Panc1 (cell line): ENCODE measurements at places on chromosomes 11 and 22.

DNA sequence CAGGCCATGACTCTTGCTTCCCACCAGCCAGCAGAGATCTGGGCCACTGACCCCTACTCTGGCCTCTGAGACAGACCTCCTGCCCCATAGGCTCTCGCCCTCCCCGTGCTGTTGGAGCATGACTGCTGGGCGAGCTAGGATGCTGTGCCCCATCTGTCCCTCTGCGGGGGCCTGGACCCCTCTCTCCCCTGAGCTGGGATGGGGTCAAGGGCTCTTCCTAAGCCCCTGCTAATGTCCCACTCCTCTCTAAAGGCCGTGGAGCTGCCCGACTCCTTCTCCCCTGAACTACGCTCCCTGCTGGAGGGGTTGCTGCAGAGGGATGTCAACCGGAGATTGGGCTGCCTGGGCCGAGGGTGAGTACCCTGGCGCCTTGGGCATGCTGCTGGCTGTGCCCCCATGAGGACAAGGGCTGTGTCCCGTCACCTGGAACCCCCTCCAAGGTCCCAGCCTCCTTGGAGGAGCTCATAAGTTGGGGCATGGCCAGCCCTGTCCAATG is 6.2 kb upstream of the ANKRD13D start:
- no peak for DNase-seq

DNA sequence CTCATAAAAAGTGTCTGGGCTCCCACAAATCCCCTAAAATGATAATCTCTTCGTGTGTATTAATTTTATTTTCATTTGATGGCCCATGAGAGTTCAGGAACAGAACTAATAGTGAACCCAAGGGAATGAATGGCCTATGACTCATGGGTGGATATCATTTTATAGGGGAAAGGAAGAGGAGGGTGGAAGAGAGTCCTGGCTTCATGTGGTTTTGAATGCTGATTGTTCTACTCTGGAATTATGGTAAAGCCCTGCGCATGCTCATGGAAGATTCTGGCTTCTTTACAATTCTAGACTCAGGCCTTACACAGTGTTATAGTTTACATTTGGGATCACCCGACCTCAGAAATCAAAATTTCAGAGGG is 35.2 kb downstream of the MAML2 start:
- peak; percentile 84 for DNase-seq

- DNase-seq, result no peak
Observed at GRCh38 chr22:28609921-28610320, 69.7 kb downstream of the TTC28 start.

DNA sequence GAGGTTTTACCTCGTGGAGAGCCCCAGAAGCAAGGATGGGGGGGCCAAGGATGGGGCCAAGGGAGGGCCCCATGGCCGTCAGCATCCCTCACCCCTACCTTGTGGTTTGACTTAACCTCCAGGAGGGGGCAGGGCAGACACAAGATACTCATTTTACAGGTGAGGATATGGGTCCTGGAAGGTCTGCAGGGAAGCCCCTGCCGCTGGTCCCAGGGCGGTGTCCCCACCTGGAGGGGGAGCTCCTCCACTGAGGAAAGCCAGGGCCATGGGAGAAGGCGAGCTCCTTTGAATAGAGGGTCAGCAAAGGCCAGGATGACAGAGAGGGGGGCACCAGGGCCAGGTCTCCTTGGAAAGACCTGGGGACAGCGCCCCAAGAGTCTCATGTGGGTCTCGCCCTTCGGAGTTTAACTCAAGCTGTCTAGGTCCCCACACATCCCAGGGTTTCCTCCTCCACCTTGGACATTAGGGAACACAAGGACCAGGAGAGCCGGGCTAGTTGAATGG is 5.9 kb upstream of the ADORA2A start:
- DNase-seq, result no peak

DNA sequence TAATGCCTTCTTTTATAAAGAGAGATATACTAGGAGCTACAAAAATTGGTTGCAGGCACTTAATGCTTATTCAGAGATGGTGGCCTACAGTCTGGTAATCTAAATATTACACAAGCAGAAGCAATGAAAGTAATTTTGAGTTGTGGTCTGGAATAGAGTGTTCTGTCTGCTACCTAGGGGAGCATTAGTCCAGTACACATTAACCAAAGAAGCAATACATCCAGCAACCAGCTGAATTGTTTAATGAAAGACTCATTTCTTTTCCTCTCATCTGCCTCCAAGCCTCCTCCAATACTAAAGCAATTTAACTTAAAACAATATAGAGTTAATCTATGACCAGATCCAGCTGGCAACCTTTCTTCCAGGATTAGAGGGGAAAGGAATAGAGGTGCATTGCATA is 877.1 kb upstream of the CNTN5 start:
- DNase-seq, result no peak

DNA sequence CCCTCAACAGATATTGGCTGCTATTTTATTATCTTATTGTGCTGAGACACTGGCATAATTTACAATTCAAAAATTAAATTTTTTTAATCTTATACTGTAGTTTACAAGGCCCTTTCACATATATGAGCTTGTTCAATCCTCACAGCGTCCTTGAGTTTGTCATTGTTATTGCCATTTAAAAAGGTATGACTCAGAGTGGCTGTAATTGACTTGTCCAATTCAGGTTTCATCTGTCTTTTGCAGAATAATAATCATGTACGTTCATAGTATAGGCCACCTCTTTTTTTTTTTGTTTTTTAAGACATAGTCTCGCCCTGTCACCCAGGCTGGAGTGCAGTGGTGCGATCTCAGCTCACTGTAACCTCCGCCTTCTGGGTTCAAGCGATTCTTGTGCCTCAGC is 11.5 kb downstream of the PTPRJ start:
- no peak for DNase-seq

- no peak for DNase-seq
Observed at GRCh38 chr11:17673951-17674350, 45.4 kb upstream of the MYOD1 start.

GRCh38 chr22:22316589-22316988 is 72.0 kb downstream of the VPREB1 start:
- no peak for DNase-seq

DNA sequence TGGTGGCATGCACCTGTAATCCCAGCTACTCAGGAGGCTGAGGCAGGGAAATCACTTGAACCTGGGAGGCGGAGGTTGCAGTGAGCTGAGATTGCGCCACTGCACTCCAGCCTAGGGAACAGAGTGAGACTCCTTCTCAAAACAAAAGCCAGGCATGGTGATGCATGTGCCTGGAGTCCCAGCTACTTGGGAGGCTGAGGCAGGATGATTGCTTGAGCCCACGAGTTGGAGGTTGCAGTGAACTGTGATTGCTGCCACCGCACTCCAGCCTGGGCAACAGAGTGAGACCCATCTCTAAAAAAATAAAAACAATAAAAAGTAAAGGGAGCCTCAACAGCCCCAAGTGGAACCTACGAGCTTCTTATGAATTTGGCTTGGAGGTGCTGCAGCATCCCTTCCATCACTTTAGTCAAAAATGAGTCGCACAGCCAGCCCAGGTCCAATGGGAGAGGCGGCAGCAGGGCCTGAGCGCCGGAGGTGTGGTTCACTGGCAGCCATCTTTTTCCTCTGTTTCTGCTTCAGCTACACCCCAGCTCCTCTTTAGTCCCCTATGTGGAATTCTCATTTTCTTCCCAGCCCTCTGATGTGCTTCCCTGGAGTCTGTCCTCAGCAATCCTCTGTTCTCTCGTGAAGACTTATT is 29.2 kb upstream of the GCAT start:
- no peak for DNase-seq

DNA sequence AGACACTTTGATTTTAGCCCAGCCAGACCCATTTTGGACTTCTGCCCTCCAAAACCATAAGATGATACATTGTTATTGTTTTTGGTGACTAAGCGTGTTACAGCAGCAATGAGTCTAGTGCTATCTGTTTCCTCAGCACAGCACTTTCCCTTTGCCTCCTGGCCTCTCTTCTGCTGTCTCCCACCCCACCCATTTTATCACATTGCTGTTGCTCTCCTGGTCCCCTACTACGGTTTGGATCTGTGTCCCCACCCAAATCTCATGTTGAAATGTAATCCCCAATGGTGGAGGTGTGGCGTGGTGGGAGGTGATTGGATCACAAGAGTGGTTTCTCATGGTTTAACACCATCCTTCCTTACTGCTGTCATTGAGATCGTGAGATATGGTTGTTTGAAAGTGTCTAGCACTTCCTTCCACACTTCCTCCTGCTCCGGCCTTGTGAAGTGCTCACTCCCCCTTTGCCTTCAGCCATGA is 59.8 kb upstream of the CD82 start:
- no peak for DNase-seq

DNA sequence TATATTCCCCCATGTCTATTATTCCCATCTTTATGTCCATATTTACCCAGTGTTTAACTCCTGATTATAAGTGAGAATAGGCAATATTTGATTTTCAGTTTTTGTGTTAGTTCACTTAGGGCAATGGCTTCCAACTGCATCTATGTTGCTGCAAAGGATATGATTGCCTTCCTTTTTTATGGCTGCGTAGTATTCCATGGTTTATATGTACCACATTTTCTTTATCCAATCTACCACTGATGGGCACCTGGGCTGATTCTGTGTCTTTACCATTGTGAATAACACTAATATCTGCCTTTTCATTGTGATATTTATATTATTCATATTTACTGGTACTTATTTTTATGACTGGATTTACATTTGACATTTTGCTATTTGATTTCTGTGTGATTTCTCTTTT is 649.6 kb downstream of the NTM start:
- DNase-seq, result no peak

- DNase-seq, result no peak
Observed at GRCh38 chr11:60870276-60870675, 2.9 kb downstream of the ZP1 start.

DNA sequence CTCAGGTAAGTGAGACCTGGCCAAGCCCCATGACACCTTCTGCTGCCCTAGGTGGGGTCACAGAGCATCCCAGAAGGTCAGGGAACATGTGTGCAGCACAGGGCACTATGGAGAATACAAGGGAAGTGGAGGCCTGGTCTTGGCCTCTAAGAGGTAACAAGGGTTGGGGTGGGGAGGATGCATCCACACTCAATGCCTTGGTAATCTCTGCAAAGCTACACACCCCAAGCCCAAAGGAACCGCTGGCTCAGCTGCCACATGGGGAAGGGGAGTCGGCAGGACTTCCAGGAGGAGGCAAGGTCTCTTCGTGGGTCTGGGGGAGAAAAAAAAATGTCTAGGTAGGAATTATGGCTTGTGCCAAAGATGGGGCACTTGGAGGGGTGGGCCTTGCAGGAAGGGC is 17.3 kb downstream of the CD5 start:
- DNase-seq, result no peak

GRCh38 chr22:39719559-39720450 is 149.3 kb downstream of the CACNA1I start:
- no peak for DNase-seq

DNA sequence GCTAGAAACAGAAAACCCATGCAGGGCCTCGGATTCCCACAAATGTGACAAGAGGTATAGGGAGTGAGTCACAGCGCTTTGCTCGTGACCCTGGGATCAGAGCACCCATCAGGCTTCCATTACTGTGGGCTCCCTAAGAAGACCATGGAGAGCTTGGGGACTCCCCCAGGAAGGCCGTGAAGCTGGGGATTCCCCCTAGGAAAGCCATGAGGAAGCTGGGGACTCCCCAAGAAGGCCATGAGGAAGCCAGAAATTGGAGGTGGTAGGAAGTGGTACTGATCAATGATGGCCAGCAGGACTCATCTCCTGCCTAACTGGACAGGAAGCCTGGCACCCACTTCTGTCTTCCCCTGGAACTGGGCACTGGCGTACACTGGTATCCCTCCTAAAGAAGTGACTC is 10.1 kb upstream of the DCPS start:
- DNase-seq, result no peak

DNA sequence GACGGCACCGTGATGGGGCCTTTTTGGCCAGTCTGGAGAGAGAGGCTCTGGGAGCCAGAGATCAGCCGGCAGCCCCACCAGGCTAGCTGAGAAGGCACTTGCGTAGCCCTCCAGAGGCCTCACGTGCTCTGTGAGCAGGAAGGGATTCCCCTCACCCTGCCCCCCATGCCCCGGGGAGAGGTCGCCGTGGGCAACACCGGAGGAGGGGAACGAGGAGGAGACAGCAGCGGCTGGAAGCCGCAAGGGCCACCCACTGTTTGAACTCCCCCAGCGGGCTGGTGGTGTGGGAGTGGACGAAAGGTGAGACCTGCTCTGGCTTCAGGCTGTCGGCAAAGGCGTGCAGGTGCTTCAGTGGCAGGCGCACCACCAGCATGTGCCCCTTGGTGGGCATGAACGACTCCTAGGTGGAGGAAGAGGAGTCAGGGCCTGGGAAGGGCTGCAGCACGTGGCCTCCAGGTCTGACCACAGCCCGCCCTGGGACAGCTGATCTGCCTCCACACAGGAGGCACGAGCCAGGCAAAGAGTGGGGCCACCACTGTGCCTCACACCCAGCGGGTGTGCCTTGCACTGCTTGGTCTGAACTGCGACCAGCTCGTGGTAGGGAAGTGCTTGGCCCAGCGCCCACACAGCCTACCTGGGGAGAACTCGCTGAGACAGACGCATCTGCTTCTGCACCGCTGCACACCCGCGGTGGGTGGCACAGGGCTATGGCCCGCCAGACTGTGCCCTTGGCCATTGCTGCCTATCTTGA is 99.9 kb downstream of the MED15 start:
- no peak for DNase-seq

- no peak for DNase-seq
Observed at GRCh38 chr11:6468712-6469495, 4.8 kb downstream of the TRIM3 start.

- no peak for DNase-seq
Observed at GRCh38 chr22:44464000-44464399, 34.0 kb downstream of the RTL6 start.

DNA sequence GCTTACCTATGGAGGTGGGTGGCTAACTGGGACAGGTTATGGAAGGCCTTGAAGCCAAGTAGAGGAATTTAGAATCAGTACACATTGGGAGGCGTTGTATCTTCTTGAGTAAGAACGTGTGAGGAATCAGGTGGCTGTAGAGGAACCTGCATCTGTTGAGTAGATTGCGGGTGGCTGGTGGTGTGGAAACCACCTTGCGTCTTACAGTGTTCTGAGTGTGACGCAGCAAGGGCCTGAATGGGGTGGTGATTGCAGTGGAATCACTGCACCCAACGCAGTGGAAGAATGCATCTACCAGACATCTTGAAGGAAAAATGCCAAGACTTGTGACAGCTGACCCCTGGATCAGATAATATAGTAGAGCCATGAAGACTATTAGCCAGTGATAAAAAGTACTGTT is 110.8 kb upstream of the NNMT start:
- DNase-seq, result no peak

DNA sequence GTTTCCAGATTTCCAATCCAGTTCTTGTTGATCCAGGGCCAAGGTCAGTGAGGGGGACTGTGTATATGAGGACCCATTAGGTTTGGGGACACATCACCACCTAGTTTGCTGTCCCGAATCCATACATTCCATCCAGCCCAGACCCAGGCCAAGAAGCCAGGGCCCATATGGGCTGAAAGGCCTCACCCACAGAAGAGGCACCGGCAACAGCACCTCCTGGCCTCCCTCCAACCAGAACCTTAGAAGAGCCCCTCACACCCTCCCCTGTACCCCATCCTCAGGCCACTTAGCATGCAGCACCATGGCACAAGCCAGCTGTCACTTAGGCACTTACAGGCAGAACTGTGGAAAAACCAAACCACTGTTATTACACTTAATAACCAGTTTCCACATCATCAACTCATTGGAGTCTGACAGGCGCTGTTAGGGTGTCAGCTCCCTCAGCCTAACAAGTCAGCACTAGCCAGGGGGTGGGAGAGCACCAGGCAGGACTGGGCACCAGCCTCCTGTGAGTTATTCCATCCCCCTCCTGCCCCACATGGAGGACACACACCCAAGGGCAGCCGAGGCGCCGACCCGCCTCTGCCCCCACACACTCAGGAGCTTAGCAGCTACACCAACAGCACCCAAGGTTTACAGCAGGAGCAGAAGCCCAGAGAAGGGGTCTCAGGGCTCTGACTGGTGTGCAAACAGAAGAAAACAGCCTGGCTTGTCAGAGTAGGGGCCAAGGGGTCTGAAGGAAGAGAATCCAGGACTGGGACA is 132.0 kb downstream of the BUD13 start:
- no peak for DNase-seq
